EH (cell line): ENCODE measurements at places on chromosomes 5 and 9.

DNA sequence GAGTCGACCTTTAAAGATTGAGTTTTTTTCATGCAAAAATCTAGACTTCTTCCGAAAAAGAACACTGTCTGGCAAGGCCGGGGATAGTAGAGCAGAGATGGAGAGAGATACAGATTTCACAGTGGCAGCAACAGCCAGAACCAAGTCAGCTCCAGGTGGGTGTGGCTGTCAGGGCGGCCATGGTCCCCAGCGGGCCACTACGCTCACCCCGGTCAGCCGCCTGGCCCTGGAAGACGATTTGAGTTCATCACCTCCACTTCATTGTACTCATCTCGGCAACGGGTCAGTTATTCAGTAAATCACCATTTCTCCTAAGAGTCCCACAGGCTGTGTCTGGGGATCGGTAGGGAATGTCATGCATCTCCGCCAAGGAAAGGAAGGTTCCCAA is 53.0 kb downstream of the ZNF354C start:
- DNase-seq: no peak

DNA sequence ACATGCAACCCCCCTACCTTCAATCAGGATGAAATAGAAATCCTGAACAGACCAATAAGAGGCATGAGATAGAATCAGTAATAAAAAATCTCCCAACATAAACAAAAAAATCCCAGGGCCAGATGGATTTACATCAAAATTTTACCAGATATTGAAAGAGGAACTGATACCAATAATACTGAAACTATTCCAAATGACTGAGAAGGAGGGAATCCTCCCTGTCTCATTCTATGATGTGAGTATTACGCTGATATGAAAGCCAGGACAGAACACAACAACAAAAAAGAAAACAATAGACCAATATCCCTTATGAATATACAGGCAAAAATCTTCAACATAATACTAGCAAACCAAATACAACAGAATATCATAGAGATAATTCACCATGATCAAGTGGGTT is 109.0 kb upstream of the SMC2 start:
- DNase-seq: no peak

GRCh38 chr9:117616431-117616831 is 87.8 kb upstream of the TLR4 start:
- no peak for DNase-seq

DNA sequence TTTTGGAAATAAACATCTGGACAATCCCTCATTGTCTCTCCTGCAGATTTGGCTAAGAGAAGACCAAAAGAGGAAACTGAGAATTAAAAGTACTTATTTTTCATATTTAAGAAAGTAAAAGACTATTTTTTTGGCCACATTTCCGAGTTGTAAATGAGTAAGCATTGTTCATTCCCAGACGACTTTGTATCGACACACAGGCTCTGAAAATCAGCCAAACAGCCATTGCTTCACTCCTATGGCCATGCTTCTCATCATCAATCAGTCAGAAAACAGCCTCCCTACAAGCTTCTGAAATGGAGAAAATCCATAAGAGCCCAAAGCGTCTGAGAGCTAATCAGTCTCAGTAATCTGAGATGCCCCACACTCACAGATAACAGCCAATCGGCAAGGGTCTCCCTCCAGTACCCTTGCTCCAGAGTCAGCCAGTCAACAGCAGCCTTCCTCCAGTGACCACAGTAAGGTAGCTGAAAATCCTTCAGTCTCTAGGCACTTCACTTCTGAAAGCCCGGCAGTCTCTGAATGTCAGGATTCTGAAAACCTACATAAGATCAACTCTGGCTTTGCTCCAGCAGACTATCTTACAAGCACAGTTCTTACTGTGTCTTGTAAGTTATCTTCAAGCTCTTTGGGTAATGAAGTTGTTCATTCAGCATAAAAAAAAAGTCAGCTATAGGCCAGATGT is 30.9 kb downstream of the CDO1 start:
- no peak for DNase-seq

- DNase-seq: peak; percentile 71
Measured at GRCh38 chr9:13279284-13280141, at the start of gene MPDZ. Gene MPDZ, minus strand, starts transcription at chr9:13279692. Its CDS starts 29,377 bp downstream, at chr9:13250315.

DNA sequence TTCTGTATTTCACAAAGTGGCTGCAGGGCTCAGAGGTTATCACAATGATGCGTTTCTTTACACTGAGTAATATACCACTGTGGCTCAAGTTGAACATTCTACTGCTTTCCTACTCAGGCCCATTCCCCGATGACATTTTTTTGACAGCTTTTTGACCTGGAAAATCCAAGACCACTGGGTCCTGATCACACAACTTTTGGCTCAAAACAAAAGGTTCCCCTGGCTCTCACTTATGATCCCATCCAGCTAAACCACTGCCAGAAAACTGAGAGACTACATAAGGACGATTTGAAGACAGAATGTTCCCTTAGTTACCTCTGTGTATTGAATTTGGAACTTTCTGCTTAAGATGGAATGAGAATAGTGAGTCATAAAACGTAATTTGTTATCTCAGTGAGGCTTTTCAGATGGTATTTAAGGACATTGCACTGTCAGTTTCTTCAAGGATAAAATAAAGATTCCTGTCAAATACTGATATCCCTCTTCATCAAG is 78.0 kb upstream of the FBXL7 start:
- DNase-seq: no peak

- no peak for DNase-seq
Measured at GRCh38 chr5:131384173-131384572, 120.3 kb downstream of the CDC42SE2 start.

- peak; percentile 97 for DNase-seq
Measured at GRCh38 chr9:130451509-130452388, 7.0 kb downstream of the ASS1 start.

DNA sequence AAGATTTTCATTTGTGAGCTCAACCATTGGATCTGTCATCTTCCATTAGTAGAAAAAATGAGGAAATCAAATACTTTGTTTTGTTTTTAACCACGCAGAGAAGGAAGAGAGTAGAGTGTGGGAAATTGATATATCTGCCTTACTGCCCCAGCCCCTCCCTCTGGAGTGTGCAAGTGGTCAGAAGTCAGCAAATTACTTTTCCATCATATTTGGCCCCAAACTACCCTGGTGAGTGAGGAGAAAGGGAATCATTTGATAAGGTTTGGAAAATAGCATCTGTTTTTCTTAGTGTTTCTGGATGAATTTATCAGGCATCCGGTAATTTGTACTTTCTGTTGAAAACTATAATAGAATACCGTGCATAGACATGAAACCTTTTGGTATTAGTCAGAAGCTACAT is 327.4 kb downstream of the MARCHF11 start:
- DNase-seq: no peak

GRCh38 chr9:137035937-137036336 is 4.0 kb upstream of the FUT7 start:
- no peak for DNase-seq

DNA sequence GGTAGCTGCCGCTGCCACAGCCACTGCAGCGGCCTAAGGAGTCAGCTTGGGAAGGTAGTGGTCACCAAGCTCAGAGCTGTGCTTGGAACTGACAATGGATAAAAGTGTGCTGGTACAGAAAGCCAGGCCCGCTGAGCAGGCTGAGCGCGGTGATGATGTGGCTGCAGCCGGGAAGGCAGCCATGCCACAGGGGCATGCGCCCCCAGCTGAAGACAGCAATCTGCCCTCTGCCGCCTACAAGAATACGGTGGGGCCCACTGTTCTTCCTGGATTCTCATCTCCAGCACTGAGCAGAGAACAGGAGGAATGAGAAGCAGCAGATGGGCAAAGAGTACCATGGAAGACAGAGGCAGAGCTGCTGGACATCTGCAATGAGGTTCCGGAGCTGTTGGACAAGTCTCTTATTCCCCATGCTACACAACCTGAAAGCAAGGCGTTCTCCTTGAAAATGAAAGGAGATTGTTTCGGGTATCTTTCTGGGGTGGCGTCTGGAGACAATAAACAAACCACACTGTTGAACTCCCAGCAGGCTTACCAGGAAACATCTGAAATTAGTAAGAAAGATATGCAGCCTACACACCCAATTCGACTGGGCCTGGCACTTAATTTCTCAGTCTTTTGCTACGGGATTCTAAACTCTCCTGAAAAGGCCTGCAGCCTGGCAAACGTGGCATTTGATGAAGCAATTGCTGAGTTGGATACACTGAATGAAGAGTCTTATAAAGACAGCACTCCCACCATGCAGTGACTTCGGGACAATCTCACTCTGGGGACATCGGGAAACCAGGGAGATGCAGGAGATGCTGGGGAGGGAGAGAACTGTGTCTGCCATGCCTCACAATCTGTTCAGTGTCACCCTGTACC is 22.8 kb upstream of the ANKRD18A start:
- no peak for DNase-seq

DNA sequence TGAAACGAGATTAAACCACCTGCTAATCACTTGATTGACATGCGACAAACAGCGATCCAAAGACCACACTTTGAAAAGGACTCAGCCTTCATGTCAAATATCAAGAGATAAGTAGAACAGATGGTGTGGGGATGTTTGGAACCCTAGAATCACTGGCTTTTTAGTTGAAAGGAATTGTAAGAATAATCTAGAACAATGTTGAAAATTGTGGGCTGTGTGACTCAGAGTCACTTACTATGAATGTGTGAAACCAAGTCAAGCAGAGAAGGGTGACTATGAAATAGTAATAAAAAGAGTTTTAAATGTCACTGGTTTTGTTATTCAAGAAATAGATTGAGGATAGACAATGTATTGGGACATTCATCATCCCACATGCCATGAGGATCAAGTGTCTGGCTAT is 14.1 kb upstream of the C1QTNF3 start:
- no peak for DNase-seq

DNA sequence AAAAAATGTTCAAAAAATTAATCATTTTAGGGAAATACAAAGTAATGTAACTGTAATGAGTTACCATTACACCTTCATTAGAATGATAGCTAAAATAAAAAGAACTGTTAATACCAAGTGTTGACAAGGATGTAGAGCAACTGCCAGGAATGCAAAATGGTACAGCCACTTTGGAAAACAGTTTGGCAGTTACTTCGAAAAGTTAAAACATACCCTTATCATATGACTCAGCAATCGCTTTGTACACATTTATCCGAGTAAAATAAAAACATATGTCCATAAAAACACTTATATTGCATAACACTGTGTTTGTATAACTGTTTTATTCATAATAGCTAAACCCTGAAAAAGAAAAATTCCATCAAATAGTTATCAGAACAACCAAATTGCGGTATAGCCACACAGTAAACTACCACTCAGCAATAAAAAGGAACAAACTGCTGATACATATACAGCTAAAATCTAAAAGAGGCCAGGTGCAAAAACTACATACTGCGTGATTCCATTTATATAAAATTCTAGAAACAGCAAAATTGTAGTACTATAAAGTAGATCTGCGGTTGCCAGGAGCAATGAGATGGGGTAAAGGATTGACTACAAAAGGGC is 61.7 kb downstream of the RFX3 start:
- DNase-seq: peak; percentile 18

DNA sequence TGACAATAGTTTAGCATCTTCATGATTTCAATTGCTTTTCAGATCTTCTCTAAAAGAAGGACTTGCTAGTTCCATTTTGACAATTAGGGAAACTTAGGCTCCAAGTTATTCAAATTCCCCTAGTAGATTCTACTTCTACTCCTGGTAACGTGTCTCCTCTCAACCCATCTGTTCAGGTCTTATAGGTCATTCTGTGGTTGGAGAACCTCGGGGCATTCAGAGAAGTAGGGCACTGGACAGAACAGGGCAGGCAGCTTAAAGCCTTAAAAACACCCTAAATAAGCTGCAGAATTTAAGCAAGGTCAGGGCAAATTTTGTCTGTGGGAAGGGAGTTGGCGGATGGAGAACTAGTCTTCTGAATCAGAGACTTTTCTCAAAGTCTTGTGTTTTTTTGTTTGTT is 132.4 kb downstream of the TMEM174 start:
- no peak for DNase-seq

- DNase-seq: no peak
Measured at GRCh38 chr5:13303445-13303844, 641.0 kb downstream of the DNAH5 start.
